Activated T-helper 17 cell treated with anti-CD3 and anti-CD28 coated beads, Interleukin-2, amount 50 U/mL, for 72 hours (primary cell): ENCODE measurements at places on chromosomes 4 and X. TPM values are rescaled to one million over a fixed set of nuclear protein-coding genes. Genes with fewer than 3 reads are reported as not detected.

Gene NSUN7
- total RNA-seq = 0.50 TPM

Gene STS
- 1.6 TPM for total RNA-seq

Gene REELD1
- total RNA-seq = 0.15 TPM

Gene CSAG1
- total RNA-seq = not detected

Gene PPP4R3C
- total RNA-seq = not detected

Gene ZFP42
- not detected for total RNA-seq

Gene FGF13
- not detected for total RNA-seq

Gene KLF8
- 7.3 TPM for total RNA-seq

Gene GNRHR
- not detected for total RNA-seq

Gene MAGEB10
- not detected for total RNA-seq

Gene NPY5R
- not detected for total RNA-seq

Gene HOPX
- total RNA-seq = 118 TPM

Gene SMAD1
- 2.5 TPM for total RNA-seq

Gene CT45A10
- not detected for total RNA-seq

Gene CLCN4
- not detected for total RNA-seq

Gene NAA11
- not detected for total RNA-seq

Gene FAM114A1
- total RNA-seq = 0.35 TPM

Gene ADH1B
- not detected for total RNA-seq

Gene NWD2
- not detected for total RNA-seq

Gene PTPN13
- total RNA-seq = 23.0 TPM

Gene CFAP299
- 1.1 TPM for total RNA-seq

Gene ABLIM2
- 0.53 TPM for total RNA-seq

Gene HDAC6
- total RNA-seq = 121 TPM

Gene SULT1B1
- total RNA-seq = 0.45 TPM

Gene TBX22
- not detected for total RNA-seq

Gene LRRC66
- 0.34 TPM for total RNA-seq

Gene PNMA5
- 0.13 TPM for total RNA-seq

Gene HTATSF1
- total RNA-seq = 39.7 TPM

Gene MAGEA11
- not detected for total RNA-seq

Gene TLR2
- total RNA-seq = 2.0 TPM

Gene MAGEA2B
- not detected for total RNA-seq

Gene ZNF157
- total RNA-seq = 3.1 TPM

Gene HEPH
- not detected for total RNA-seq

Gene MAGEB17
- not detected for total RNA-seq

Gene MAP7D3
- total RNA-seq = 18.3 TPM

Gene MBTPS2
- 2.6 TPM for total RNA-seq

Gene ERCC6L
- total RNA-seq = 16.1 TPM

Gene FRMD7
- not detected for total RNA-seq

Gene SORBS2
- not detected for total RNA-seq

Gene NFXL1
- total RNA-seq = 10.9 TPM

Gene MOB1B
- total RNA-seq = 16.6 TPM

Gene WDR17
- 1.3 TPM for total RNA-seq

Gene FGB
- not detected for total RNA-seq

Gene KCNIP4
- not detected for total RNA-seq

Gene ATP1B4
- total RNA-seq = not detected

Gene EPHA5
- not detected for total RNA-seq

Gene TMEM154
- total RNA-seq = 8.6 TPM

Gene LRP2BP
- total RNA-seq = 5.7 TPM

Gene DAPP1
- 58.4 TPM for total RNA-seq

Gene SPARCL1
- not detected for total RNA-seq

Gene SLC34A2
- not detected for total RNA-seq

Gene REPS2
- not detected for total RNA-seq

Gene THAP9
- 1.5 TPM for total RNA-seq

Gene SNCA
- 0.85 TPM for total RNA-seq

Gene UNC5C
- total RNA-seq = not detected

Gene SCD5
- 0.91 TPM for total RNA-seq

Gene HAUS7
- total RNA-seq = 67.4 TPM
